ENCODE measurements at places on chromosomes 7 and 10.

GRCh38 chr10:111298031-111298430, 221.2 kb downstream of the ADRA2A start:
- no peak for DNase-seq

GRCh38 chr7:146004805-146005204, 111.8 kb upstream of the CNTNAP2 start:
- no peak for DNase-seq

- no peak for DNase-seq
Observed at GRCh38 chr10:75776738-75777504, 345.5 kb downstream of the LRMDA start.

DNA sequence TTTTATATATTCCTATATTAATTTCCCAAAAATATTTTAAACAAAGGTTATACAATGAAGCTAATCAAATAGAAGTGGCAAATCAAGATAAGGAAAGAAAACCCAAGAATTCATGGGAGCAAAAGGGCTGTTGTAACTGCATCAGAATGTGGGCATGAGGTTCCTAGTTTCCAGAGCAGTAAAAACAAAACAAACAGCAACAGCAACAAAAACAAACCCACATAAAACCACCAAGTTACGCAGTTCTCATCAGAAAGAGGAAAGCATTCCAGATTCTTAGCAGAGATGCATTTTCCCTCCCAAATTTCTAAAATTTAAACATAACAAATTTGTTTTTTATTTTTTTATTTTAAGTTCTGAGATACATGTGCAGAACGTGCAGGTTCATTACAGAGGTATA, 34.8 kb upstream of the MSMB start:
- no peak for DNase-seq

- peak; percentile 52 for DNase-seq
Observed at GRCh38 chr10:72567889-72568640, 57.8 kb downstream of the MICU1 start.

DNA sequence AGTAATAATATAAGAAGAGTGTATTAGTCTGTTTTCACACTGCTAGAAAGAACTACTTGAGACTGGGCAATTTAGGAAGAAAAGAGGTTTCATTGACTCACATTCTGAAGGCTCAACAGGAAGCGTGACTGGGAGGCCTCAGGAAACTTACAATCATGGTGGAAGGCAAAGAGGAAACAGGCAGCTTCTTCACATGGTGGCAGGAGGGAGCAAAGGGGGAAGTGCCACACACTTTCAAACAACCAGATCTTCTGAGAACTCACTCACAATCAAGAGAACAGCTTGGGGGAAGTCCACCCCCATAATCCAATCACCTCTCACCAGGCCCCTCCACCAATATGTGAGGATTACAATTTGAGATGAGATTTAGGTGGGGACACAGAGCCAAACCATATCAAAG, 212.5 kb upstream of the HDAC9 start:
- DNase-seq, result no peak

DNA sequence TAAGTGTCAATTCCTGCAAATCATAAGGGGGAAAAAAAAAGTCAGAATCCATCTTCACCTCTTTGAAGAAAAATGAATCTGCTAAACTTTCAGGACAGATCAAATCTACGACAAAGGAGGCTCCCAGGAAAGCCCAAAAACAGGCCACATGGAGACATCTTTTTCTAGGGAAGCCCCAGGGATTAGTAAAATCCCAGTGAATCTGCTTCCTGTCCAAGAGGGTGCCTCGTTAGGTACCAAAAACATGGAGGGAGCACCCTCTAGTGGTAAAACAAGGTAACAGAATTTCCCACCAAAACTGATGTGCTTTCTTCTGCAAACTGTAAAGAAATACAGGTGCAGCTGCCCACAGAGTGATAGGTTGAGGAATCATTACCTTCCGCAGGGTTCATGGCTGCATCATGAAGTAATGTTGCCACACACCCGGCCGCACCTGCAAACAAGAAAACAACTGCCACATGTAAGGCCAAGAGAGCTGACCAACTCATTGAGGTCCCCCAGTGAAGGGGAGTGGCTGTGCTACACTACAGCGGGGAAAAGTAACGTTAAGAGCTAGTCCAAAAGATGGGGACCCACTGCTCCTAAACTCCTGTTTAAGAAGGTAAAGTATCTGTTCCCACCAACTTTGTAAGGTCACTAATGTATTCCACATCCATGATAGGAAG, 7.9 kb downstream of the SLC25A28 start:
- DNase-seq, result peak; percentile 72

DNA sequence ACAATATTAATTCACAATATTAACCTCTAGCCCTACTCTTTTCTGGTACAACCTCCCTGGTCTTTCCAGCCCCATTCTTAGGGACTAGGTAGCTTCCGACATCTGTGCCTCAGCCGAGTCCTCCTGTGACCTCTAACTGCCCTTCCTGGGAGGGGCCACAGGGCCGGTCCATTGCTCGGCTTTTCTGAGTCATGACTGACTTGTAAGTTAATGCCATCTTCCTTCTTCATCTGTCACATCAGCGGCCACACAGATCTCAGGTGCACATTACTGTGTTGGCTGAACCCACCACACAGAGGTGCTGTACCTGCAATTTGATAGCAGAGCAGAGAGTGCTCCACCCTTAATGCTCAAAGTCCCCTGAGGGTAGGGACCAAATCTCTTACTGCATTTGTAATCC, 4.1 kb upstream of the CPA4 start:
- no peak for DNase-seq

DNA sequence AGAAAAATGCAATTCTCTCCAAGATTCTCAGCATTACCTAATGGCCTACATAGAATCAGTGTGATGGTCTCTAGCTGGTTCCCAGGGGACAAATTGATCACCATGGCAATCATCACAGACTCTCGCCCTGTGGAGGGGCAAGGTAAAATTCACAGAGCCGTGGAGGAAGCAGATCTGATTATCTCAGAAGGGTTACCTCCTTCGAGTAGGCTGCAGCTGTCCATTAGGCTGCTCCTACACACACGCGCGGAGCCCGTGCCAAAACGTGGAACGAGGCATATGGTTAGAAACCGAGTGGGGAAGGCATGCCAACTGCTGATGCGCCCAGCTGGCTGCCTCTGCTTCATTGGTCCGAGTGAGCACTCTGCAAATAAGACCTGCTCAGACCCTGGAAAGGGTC, 52.8 kb upstream of the PTER start:
- DNase-seq, result no peak

GRCh38 chr10:30736685-30737232, 107.2 kb upstream of the LYZL2 start:
- DNase-seq, result peak; percentile 36

DNA sequence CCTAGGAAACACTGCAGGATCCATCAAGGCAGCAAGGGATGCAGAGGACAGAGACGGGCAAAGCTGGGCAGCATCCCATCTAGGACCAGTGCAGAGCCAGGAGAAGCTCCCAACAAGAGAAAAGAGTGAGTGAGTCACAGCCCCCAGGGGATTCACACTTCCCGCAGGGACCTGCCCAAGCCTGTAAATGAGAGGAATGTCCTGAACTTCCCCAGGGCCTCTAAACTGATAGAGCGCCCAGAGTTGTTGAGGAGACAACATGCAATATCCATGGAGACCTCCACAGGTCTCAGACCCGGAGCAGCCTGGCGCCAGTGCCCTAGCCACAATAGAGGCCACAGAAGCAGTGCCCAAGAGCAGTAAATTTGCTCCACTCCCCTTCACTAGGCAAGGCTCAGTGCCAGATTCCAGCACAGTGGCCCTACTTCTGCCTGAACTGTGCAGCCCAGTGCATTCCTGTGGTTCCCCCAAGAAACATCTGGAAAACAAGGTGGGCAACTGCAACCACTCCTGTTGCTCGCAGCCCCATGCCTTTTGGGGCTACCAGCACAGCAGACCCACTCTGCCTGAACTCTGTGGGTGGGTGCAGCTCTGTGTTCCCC, 567.5 kb downstream of the POM121L12 start:
- DNase-seq, result peak; percentile 77

- DNase-seq, result no peak
Observed at GRCh38 chr10:22324413-22324812, 3.5 kb downstream of the BMI1 start.

- no peak for DNase-seq
Observed at GRCh38 chr10:122532601-122533296, 27.8 kb upstream of the DMBT1 start.

DNA sequence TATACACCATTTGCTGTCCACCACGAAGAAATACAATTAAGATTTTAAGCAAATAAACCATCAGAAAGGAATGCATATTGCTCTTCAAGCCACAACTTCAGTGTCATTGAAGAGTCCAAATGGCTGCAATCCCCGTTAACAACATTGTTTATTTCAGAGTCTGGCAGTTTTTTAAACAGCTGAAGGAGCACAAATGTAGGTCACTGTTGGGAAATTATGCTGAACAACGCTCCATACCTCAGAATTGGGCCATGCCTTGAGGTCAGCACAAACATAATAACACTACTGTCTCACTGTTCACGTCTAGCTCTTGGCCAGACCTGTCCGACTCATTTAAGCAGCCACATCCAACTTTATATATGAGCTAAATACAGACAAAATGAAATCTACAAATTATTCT, 453.9 kb upstream of the GHITM start:
- no peak for DNase-seq

DNA sequence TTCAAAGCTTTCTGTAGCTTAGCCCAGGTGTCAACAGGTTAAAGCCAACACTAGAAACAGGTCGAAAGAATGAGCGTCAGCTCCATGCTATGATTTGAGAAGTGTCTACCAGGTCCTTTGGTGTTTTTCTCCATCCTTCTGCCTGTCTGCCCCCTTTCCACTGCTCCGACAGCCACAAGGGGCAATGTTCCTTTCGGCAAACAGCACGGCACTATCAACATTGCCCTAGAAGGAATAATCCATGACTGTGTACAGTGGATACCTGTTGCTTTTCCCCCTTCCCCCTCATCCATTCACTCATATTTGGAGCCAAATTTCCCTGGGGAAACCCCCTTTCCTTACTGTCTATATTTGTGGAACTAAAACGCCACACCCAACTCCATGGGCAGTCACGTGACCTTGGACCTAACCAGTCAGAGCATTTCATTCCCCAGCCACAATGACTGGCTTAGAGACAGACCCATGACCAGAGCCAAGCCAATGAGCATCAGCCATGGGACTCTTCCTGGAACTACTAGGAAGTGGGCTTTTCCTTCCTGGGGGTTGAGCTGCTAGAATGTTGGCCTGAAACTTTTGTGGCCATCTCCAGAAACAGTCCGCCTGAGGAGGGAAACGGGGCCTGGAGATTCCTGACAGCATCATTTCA, 51.5 kb downstream of the AFAP1L2 start:
- no peak for DNase-seq

DNA sequence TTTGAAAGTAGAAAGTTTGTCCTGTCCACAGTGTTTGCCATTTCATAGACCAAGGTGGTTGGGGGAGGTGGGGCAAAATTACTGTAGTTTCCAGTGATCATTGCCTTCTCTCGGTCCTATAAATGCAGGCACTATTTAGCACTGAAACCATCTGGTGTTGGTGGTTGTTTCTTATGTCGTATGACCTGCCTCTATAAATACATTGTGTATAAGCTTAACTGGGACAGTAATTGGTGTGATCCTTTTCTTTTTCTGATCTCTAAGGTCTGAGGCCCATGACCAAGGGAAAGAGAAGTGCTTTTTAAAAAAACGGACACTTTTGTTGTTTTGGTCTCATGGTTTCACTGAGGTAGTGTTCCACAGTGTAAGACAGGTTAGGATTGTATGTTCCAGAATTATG, 63.1 kb downstream of the AUTS2 start:
- DNase-seq, result no peak

DNA sequence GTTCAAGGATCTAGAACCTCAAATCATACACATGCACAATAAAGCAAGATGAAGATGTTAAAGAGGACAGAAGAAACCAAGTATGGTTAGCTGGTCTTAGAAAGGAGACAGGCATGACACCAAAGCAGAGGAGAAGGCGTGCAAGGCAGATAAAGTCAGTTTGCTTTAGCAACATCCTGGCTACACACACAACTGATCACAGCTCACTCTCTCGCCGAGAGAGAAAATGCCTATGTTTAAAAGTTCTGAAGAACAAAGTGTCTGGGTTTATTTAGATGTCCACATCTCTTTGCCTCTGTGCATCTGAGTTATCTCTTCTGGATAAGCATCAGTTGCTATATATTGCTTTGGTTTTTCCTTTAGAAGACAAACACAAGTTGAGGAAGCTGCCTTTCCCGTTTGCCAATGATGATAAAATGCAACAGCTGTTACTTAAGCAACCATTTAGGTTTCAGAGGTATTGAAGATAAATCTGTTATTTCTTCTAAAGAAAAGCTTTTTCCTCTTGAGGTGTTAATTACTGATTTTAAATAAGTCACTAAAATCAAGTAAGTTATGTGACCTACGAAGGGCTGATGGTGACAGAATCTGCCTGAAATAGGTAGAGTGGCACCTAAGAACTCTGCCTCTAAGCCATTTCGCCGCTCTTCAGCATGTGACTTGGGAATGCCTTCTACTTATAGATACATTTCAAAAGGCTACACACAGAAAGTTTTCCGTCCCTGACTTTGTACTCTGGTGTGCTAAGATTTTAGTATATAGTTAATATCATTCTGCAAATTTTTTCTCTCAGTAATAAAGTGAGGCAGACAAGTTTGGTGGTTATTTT, 146.2 kb upstream of the ASAH2 start:
- DNase-seq, result no peak

- DNase-seq, result peak; percentile 51
Observed at GRCh38 chr7:7201578-7202374, 19.4 kb downstream of the C1GALT1 start.

- DNase-seq, result peak; percentile 87
Observed at GRCh38 chr10:87861953-87862678, 1.2 kb downstream of the KLLN start.

- no peak for DNase-seq
Observed at GRCh38 chr10:104317269-104317710, 21.0 kb downstream of the ITPRIP start.

- no peak for DNase-seq
Observed at GRCh38 chr10:128257428-128257827, 131.2 kb upstream of the MKI67 start.

DNA sequence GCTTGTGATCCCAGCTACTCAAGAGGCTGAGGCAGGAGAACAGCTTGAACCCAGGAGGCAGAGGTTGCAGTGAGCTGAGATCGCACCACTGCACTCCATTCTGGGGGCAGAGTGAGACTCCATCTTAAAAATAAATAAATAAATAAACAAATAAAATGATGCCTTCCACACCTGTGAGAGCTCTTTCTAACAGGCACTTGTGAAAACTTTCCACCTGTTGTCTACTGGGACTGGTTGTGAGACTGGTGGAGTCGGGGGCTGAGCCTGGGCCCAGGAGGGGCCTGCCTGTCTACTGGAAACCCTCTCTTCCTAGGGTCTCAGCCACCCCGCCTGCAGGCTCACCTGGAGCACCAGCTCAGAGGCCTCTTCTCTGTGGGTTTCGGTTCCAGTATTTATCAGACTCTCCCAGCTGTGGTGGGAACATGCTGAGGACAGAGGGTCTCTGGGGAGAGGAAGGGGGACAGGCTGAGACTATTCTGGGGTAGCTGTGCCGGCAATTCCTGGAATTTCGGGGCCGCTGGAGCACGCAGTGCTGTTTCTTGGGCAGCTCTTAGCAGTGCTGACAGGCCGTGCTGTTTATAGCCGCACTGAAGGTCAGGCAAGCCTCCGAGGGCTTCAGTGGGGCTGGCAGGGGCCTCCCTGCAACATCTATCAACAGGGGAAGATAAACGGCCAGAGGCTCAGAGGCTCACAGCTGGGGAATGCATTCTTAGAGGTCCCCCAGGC, 3.8 kb downstream of the LDB3 start:
- no peak for DNase-seq

Data from RWPE1 (cell line).